ENCODE measurements at places on chromosomes 3 and 15.

GRCh38 chr15:77085297-77085696, 14.4 kb upstream of the TSPAN3 start:
- DNase-seq: no peak
- no peak overlapping the region for H3K4me3 ChIP-seq
- H3K4me1 ChIP-seq: peaks cover 10% of the 10 kb centered on the region

GRCh38 chr3:134380249-134380648, 6.0 kb upstream of the AMOTL2 start:
- H3K27ac ChIP-seq: no peak overlapping the region
- no peaks in the 10 kb centered on the region for H3K27me3 ChIP-seq
- DNase-seq: no peak
- no peaks in the 10 kb centered on the region for H3K36me3 ChIP-seq
- H3K4me3 ChIP-seq: no peak overlapping the region
- H3K4me1 ChIP-seq: peaks cover 49% of the 10 kb centered on the region

DNA sequence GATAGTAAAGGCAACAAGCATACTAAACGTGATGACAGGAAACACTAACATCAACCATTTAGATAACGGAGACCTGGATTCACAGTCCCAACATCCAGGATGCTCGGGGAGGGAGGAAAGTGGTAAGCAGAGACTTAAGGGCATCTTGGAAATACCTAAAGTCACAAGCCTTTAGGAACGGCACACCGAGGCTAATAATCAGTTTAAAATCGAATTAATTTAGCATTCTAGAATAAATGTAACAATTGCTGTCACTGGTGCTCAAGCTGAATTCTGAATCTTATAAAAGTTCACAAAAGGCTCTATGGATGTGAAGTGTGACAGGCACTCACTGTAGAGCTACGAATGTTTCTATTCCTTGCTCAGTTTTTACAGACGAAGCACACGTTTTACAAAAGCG, 1.3 kb downstream of the CD47 start:
- H3K36me3 ChIP-seq: no peaks in the 10 kb centered on the region
- no peak for DNase-seq
- peaks cover 35% of the 10 kb centered on the region for H3K4me1 ChIP-seq
- H3K27ac ChIP-seq: peak overlapping the region; percentile 55

GRCh38 chr3:120642368-120642948, 39.6 kb downstream of the HGD start:
- H3K27me3 ChIP-seq: peaks cover 4% of the 10 kb centered on the region
- H3K4me1 ChIP-seq: peaks cover 13% of the 10 kb centered on the region
- no peak overlapping the region for H3K27ac ChIP-seq
- H3K36me3 ChIP-seq: no peaks in the 10 kb centered on the region
- H3K4me3 ChIP-seq: no peak overlapping the region

- H3K27me3 ChIP-seq: peaks cover under 1% of the 10 kb centered on the region
- H3K4me3 ChIP-seq: no peak overlapping the region
- no peaks in the 10 kb centered on the region for H3K4me1 ChIP-seq
- no peaks in the 10 kb centered on the region for H3K36me3 ChIP-seq
- H3K27ac ChIP-seq: no peak overlapping the region
- no peak for DNase-seq
These were observed 598.4 kb downstream of the FHIT start for GRCh38 chr3:60652829-60653228.

- H3K27ac ChIP-seq: peak overlapping the region; percentile 96
- peak overlapping the region; percentile 15 for H3K4me3 ChIP-seq
- H3K27me3 ChIP-seq: no peaks in the 10 kb centered on the region
These were observed 44.3 kb upstream of the CHRNB4 start for GRCh38 chr15:78685159-78685921.

Data from mesothelial cell of epicardium (in vitro differentiated cells).